ENCODE measurements at places on chromosomes 7 and 10.
A peak's percentile ranks its signal among the peaks of the same experiment; 100 is the strongest.

DNA sequence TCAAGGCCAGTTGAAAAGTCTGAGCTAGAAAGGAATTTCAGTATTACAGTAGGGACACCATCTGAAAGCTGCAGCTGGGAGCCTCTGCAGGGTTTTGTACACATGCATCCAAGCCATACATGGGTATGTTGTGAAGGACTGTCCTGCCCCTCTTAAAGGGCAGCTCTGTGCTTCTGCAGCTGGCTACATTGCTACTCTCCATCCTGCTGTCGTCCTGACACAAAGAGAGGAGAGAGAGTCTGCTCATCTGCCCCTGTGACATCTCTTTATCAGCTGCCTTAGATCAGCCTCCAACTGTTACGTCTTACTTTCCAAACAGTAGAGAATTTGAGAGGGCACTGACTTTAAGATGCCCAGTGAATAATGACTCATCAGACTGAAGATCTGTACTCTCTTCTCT lies 602.7 kb downstream of the SORCS3 start:
- no peak for DNase-seq

GRCh38 chr10:71451754-71452153 lies 55.0 kb downstream of the CDH23 start:
- DNase-seq = no peak

- DNase-seq = no peak
Observed at GRCh38 chr7:128938544-128939074, 882 bp downstream of the IRF5 start.

DNA sequence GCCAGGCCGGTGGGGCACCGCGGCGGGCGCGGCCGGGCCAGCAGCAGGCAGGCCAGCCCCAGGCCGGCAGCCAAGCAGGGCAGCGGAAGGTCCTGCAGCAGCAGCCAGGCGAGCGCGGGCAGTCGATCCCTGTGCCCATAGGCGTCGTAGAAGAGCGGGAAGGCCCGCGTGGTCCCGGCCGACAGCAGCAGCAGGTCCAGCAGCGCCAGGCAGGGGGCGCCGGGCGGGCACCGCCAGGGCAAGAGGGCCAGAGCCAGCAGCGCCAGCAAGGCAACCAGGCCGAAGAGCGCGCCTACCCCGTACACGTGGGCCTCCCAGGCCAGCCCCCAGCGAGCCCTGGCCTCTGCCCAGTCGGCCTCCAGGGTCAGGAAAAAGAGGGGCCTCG lies 8.4 kb upstream of the RBM28 start:
- peak; percentile 23 for DNase-seq

DNA sequence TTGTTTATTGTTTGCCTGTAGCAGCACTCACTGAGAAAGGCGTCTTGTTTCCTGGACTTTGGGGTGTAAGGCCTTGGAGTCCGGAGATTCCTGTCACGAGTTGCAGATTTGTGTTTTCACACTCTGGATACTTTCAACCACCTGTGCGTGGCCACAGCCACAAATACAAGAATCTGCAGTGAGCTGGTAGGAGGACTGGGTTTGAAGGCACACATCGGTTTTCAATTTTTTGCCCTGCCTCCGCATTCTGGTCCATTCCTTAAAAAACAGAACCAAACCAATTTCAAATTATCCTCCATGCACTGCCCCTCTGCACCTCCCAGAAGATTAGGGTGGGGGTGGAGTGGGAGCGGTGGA lies 619 bp downstream of the EXOC4 start:
- DNase-seq = peak; percentile 23

- DNase-seq = no peak
Observed at GRCh38 chr10:1886039-1886438, 148.7 kb upstream of the ADARB2 start.

- DNase-seq = no peak
Observed at GRCh38 chr7:25409897-25410636, 181.8 kb upstream of the NPVF start.

GRCh38 chr7:108408296-108408991 lies 47.8 kb downstream of the NRCAM start:
- no peak for DNase-seq

GRCh38 chr7:5425507-5426225 lies 2.0 kb upstream of the TNRC18 start:
- DNase-seq = no peak

GRCh38 chr10:42519761-42520460 lies 118.5 kb downstream of the ZNF33B start:
- DNase-seq = no peak

- DNase-seq = no peak
Observed at GRCh38 chr7:128398016-128398840, 11.6 kb downstream of the IMPDH1 start.

- no peak for DNase-seq
Observed at GRCh38 chr7:112428715-112429114, 21.5 kb upstream of the IFRD1 start.

DNA sequence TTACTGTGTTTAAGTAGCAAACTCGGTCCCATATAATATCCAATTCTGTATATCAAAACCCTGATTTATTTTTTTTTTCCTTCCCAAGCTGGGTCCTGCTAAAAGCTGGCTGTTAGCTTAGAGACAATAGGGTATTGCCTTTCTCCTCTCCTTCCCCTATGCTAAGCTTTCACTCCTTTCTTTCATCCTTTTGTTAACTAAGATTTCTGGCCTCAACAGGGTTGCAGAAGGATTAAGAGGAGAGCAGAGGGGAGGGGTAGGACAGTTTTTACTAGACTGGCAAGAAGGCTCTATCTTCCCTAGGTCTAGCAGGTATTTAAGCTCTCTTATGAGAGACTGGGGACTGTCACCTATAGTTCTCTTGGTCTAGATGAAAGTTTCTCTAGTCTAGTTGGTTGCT lies 229.2 kb downstream of the KCND2 start:
- DNase-seq = no peak

- no peak for DNase-seq
Observed at GRCh38 chr10:62037166-62037831, 135.8 kb downstream of the ARID5B start.

DNA sequence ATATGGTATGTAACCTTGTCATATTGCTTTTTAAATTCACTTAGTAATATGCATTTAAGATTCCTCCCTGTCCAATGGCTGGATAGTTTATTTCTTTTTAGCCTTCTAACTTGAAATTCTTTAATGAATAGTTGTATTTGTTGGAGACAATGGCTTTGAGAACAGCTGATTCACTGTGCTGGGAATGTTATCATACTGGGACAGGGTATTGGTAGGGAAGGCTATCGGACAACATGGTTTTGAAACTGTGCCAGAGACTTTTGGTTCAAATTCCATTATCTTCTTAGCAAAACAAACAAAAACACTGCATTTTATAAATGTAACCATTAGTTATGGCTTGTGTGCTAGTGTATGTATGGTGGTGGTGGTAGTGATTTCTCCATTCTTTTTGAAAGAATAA lies 517.1 kb upstream of the ANKRD30A start:
- no peak for DNase-seq

DNA sequence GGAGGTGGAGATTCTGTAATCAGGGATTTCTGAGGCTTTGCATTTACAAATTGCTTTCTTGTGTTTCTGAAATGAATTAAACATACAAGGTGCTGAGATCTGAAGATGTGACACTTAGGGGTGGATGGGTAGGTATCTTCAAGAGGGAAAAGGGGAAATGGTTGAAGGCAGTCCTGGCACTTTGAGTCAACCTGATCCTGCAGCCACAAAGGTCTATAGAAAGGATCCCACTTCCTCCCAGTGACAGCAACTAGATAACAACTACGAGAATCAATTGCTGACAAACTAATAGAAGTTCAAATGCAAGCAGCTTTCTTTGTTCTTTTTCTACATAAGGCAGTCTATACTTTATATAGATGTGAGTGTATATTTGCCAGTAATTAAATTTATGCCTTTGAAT lies 553.3 kb downstream of the MDFIC start:
- no peak for DNase-seq

DNA sequence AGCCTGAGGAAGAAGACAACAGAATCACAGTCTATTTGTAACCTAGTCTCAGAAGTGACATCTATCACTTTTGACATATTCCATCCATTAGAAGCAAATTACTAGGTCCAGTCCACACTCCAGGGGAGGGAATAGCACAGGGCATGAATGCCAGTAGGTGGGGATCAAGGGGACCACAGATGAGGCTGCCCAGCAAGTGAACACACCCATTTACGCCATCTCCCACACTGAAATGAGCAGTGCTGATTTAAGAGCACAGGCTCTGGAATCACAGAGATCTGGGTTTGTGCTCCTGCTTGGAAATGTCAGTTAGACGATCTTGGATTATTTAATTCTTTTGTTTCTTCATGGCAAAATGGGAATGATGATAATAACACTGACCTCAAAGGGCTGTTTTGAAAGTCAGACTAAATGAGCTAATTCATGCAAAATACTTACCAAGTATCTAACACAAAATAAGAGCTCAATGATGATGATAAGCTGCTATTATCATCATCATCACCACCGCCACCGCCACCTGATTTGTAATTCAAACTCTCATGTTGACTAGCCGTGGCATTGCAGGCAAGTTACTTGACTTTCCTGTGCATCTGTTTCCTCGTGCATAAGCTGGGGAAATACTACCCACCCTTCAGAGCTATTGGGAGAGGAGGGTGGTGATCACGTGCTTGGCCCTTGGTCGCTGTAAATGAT lies 138.9 kb upstream of the KLF14 start:
- DNase-seq = no peak
